ENCODE measurements at places on chromosomes 13 and 19.

DNA sequence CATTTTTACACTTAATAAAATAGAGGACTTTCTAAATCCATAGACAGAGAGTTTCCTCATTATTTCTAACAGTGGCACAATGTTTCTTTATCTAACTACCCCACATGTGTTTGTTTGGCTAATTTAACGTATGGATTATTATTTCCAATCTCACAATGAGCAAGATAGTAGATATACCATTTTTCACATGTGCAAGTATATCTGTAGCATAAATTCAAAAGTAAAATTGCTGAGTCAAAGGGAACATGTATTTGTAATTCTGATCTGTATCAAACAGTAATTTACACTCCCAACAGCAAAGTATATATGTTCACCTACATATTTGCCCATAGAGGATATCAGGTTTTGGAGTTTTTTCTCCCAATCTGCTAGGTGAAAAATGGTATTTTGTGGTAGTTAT lies 18.3 kb downstream of the MAST1 start:
- no peak for DNase-seq

GRCh38 chr13:24224232-24224680 lies 63.7 kb downstream of the SPATA13 start:
- DNase-seq = no peak

DNA sequence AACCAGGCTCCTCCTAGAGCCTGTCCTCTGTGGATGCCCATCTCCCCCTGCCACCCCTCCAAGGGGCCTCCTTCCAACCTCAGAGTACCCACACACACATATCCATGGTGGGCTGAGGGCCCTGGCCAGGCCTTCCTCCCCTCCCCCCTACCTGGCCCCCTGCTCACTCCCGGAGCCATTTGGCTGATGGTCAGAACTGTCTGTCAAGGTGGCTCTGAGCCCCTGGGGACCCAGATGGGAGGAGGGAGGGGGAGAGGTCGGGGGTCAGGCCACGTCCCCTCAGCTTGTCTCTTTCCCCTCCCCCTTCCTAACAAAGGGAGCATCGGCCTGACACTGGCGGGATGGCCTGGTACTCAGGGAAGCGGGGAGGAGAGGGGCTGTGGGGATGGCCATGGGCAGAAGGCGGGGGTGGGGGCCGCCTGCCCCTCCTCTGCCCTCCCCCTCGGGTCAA lies 18.7 kb upstream of the POU2F2 start:
- DNase-seq = no peak

DNA sequence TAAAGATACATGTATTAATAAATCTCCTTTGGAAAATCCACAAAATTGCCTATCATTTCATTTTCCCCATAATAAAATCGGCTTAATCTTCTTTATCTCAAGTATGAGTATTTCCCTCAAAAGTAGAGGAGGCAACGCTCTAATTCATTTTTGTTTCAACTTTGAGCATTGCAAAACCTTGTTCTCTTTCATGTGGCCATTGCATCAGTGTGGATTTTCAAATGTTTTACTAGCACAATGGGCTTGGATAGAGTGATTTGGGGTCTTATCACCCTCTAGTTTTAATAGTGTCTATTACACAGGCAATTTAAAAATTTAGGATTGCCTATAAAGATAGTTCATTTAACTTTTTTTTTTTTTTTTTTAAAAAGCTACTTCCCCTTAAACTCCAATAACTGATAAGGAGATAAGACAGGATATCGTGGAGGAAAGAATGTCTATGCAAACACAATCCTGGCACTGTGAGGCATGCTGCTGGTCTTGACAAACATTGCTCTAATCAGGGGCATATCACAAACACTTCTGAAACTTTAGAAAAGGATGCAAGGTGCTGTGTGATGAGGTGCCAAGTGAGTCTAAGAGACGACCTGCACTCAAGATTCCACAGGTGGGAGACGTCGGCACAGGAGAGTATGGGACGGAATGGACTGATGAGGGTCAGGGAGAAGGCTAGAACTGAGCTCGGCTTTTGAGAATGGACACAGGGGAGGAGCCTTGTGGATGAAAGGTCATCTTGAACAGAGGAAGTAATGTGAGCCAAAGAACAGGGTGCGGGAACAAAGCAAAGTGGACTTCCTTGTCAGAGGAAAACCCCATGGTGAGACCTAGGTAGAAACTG lies 199.7 kb downstream of the IRS2 start:
- no peak for DNase-seq

- peak; percentile 52 for DNase-seq
Observed at GRCh38 chr19:996051-996838, 4.0 kb upstream of the GRIN3B start.

DNA sequence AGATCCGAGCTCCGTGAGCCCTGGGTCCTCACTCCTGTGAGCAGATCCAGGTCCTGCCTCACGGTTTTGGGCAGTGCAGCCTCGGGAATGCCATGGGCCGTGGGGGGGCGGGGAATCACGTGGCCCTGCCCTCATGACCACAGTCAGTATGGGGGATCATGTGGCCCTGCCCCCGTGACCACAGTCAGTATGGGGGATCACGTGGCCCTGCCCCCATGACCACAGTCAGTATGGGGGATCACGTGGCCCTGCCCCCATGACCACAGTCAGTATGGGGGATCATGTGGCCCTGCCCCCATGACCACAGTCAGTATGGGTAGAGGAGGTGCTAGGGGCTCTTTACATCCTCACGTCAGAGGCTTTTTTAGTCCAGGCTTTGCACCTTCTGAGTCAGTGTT lies 64.3 kb upstream of the F7 start:
- DNase-seq = no peak

DNA sequence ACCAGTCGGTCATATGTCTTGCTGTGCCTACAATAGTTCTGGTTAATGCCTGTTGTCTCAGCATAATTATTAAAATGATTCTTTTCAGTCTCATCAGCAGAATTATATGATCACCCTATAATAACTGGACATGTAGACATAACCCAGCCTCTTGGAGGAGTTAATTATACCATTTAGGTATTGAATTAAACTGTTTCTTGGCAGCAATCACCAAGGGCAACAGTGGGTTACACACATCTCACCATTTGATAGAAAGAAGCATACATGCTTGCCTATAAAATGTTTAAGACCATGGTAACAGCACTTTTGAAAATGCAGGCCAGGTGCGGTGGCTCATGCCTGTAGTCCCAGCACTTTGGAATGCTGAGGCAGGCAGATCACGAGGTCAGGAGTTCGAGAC lies 184.6 kb downstream of the RGCC start:
- no peak for DNase-seq

GRCh38 chr19:44142059-44142433 lies 692 bp downstream of the ZNF234 start:
- DNase-seq = peak; percentile 12

- DNase-seq = no peak
Observed at GRCh38 chr13:62908321-62908720, 1492.7 kb upstream of the PCDH20 start.

DNA sequence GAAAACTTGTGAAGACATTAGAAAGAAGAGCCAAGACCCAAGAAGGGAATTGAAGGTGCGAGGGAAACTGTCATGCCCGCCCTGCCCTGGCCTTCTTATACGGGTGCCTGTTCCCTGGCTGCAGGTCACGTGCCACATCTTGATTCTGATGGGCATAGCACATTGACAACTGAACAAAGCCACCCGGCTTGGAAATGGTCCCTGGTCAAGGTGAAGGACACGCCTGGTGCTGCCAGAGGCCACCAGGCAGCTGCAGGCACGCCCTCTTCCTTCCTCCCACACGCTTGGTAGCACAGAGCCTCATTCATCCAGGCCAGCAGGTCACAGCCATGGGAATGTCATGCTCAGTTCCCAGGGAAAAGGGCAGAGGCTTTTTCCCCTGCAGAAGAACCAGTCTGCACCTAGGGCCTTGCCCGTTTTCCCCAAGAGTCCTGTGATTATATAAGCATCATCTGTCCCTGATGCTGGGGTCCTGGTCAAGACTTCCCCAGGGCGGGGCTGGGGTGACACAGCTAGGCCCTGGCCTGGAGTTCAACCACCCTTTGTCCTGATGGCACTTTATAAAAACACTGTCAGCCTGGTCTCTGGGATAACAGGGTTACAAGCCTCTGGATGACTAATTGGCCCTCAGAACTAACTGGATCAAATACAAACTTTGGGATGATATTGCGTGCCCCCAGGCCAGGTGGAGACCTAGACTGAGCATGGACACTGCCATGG lies 56.0 kb downstream of the CDADC1 start:
- no peak for DNase-seq

- DNase-seq = no peak
Observed at GRCh38 chr13:85313761-85314503, 485.3 kb downstream of the SLITRK6 start.

GRCh38 chr13:112674412-112675365 lies 15.1 kb upstream of the ATP11A start:
- DNase-seq = no peak

DNA sequence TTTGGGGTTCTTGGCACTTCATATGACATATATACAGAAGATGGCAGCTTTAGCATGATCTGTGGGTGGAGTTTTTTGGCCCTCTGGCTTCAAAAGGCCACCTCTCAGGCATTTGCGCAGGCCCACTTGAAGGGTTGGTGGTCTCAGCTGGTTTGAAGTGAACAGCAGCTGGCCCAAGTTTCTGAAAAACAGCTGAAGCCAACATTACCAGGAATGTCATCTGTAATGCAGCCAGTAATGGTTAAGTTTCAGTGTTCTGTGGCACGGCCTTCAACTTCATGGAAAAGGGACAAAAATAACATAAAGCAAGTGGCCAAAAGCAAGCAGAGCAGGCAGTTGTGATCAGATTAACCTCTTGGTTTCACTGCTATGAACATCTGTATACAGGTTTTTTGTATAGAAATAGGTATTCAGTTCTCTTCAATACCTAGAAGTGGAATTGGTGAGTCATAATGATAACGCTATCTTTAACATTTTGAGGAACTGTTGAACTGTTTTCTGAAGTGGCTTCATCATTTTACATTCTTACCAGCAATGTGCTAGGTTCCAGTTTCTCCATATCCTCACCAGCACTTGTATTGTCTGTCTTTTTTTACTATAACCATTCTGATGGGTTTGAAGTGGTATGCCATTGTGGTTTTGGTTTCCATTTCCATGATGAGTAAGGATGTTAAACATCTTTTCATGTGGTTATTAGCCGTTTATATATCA lies 245.4 kb downstream of the SHISA2 start:
- peak; percentile 35 for DNase-seq

DNA sequence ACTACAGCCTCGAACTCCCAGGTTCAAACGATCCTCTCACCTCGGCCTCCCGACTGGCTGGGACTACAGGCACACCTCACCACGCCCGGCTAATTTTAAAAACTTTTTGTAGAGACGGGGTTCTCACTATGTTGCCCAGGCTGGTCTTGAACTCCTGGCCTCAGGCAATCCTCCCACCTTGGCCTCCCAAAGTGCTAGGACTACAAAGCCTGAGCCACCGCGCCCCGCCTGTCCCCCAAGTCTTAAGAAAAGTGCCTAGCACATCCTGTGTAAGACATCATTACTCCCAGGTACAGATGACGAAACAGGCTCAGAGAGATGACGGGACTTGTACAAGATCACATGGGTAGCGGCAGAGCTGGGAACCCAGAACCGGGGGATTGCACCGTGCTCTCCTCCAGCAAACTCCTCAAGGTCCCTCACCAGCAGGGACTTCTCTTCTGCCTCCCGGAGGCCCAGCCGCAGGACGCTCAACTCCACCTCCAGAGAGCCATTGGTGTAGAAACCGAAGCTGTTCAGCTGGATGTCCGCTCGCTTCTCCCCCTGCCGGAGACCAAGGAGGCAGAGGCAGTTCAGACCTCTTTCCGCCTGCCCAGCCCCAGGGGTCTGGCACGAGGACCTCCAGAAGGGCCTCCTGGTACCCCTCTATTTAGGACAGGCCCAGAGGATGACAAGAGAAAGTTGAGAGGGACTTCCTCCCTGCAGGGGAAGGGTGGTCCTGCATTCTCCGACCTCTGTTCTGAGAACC lies 1.0 kb downstream of the GPR108 start:
- peak; percentile 89 for DNase-seq

Data from NB4 (cell line).